CD4-positive, alpha-beta T cell (primary cell): ENCODE measurements at places on chromosomes 3 and 15. TPM values are rescaled to one million over a fixed set of nuclear protein-coding genes. Genes with fewer than 3 reads are reported as not detected.

DNA sequence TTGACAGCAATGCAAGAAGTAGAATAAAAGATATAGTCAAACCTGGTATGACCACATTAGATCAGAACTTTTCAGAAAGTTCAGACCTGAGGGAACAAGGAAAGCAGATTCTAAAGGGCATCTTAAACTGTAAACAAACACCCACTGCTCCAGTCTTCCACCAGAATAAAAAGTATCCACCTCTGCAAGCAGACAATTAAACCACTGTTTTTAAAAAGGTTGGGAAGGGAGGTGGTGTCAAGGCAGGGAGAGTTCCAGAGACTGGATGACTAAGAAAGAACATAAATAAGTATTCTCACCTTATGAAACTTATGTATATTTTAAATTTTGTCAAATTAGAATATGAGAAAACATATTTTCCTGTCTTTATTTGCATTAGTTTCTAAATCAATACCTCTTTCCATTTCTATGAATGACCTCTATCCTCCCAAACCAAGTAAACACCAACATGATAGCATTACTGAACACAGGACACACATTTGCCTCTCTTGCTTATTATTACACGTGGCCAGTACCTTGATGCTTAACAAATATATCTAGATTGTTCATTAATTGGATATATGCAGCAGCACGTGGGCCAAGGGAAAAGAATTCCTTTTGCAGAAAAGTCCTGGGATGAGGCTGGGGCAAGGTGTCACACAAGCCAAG, 31.6 kb downstream of the PIK3CB start:
- no peaks in the 10 kb centered on the region for H3K27me3 ChIP-seq
- H3K4me1 ChIP-seq: peaks cover 2% of the 10 kb centered on the region
- no peaks in the 10 kb centered on the region for H3K36me3 ChIP-seq
- no peak overlapping the region for H3K4me3 ChIP-seq
- no peak for DNase-seq

GRCh38 chr3:13705051-13705450, 156.1 kb downstream of the FBLN2 start:
- H3K4me1 ChIP-seq: no peaks in the 10 kb centered on the region
- no peak for DNase-seq
- H3K27ac ChIP-seq: no peak overlapping the region
- H3K27me3 ChIP-seq: no peaks in the 10 kb centered on the region
- H3K4me3 ChIP-seq: no peak overlapping the region

DNA sequence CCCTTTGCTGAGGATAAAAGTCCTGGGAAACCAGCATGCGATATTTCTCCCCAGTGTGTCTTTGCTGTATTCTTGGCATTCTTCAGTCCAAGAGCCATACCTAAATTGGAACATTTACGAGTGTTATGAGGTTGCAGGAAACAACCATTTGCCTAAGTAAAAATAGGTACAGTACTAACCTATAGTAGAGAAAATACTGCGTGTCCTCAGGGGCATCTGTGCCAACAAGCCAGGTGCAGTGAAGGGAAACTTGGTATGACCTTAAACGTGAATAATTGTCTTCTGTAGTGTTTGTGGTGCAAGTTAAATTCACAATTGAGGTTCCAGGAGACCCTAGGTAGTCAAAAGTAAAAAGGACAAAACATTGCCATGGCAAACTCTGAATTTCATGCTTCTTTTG, 12.2 kb downstream of the IL5RA start:
- no peak overlapping the region for H3K27ac ChIP-seq
- H3K4me1 ChIP-seq: no peaks in the 10 kb centered on the region
- no peak for DNase-seq
- no peak overlapping the region for H3K4me3 ChIP-seq

DNA sequence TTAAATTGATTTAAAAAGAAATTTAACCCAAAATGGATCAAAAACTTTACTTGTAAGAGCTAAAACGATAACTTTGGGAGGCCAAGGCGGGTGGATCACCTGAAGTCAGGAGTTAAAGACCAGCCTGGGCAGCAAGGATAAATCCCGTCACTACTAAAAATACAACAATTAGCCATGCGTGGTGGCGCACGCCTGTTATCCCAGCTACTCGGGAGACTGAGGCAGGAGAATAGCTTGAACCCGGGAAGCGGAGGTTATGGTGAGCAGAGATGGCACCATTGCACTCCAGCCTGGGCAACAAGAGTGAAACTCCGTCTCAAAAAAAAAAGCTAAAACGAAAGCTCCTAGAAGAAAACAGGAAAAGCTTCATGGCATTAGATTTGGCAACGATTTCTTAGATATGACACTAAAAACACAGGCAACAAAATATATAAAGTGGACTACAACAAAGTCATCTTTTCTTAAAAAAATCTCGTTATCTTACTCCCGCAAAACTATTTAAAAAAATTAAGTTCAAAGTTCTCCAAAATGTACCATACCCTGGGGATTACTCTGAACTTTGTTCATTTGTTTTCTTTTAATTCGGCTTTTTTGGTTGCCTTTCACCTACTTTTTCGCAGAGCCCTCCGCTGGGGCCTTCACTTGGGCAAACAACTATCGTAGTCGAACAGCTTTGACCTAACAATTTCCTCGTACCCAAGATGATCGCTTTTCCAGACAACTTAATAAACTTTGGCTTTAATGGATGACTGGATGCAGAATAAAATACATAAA, 2.9 kb downstream of the HDDC3 start:
- peak overlapping the region; percentile 59 for H3K4me3 ChIP-seq
- H3K27ac ChIP-seq: peak overlapping the region; percentile 85
- H3K27me3 ChIP-seq: no peaks in the 10 kb centered on the region
- H3K4me1 ChIP-seq: peaks cover 52% of the 10 kb centered on the region

DNA sequence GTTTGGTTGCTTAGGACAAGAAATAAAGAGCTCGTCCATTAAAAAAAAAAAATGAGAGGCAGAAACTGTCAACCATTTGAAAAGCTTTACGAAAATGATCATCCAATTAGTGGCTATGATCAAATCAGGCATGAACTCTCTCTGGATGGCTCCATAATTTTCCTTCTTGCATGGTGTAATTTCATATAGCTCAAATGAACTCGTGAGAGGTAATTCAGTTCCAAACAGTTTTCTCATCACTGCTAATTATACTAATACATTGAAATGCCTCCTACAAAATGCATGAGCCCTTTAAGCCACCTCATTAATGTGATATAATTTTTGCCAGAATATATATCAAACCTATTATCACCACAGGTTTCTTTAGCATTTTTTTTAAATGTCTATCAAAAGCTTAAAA, 239.5 kb upstream of the MEIS2 start:
- DNase-seq: no peak
- no peaks in the 10 kb centered on the region for H3K27me3 ChIP-seq
- no peak overlapping the region for H3K27ac ChIP-seq
- no peaks in the 10 kb centered on the region for H3K4me1 ChIP-seq

DNA sequence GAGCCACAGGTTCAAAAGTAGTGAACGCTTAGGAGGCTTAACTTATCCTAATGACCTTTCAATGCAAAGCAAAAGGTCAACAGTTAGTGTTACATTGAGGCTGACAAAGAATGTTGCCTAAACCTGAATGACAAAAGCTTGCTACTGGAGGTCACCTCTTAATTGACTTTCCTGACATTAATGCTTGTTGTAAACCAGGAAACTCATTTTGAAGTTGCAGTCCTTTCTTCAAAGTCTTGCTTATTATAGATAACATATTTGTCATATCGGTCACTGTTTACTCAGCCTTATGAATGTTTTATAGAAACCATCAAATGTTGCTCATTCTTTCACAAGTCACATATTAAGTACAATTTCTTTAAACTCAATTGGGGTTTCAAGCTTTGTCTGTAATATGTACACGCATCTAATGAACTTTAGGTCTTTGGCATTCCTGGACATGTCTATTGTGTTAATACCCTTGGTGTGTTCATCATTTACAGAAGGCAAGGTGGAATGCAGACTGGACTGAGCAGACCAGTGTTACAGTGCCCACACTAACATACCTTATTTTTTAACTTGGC, 488.2 kb upstream of the NECTIN3 start:
- no peak overlapping the region for H3K27ac ChIP-seq
- H3K4me3 ChIP-seq: no peak overlapping the region
- H3K4me1 ChIP-seq: no peaks in the 10 kb centered on the region
- DNase-seq: no peak
- H3K36me3 ChIP-seq: no peaks in the 10 kb centered on the region

The KIF15 gene
- total RNA-seq: 0.11 TPM

The ABHD14A gene
- total RNA-seq: 9.5 TPM

The ADCY5 gene
- total RNA-seq: not detected

The CCRL2 gene
- 4.3 TPM for total RNA-seq

The ATP13A4 gene
- 0.98 TPM for total RNA-seq
